ENCODE measurements at places on chromosomes 7 and 10. TPM values are rescaled to one million over a fixed set of nuclear protein-coding genes. Genes with fewer than 3 reads are reported as not detected.

DNA sequence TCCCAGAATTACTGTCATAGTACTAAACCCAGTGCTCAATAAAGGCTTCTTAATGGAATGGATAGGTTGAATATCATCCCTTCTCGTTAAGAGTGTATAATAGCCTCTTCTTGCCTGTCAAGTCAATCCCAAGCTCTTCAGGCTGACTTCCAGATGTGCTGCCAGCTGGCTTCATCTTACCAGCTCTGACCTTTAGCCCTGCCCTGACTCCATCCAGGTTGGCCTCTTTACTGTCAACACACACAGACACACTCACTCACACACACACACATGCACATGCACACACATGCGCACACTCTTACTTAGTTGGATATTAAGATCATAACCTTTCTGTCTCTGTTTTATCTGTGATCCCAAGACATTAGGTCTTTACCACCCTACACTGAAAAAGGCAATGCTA, 49.1 kb downstream of the ASB4 start:
- no peak for DNase-seq

GRCh38 chr7:34806831-34807230, 148.8 kb downstream of the NPSR1 start:
- DNase-seq, result peak; percentile 7

DNA sequence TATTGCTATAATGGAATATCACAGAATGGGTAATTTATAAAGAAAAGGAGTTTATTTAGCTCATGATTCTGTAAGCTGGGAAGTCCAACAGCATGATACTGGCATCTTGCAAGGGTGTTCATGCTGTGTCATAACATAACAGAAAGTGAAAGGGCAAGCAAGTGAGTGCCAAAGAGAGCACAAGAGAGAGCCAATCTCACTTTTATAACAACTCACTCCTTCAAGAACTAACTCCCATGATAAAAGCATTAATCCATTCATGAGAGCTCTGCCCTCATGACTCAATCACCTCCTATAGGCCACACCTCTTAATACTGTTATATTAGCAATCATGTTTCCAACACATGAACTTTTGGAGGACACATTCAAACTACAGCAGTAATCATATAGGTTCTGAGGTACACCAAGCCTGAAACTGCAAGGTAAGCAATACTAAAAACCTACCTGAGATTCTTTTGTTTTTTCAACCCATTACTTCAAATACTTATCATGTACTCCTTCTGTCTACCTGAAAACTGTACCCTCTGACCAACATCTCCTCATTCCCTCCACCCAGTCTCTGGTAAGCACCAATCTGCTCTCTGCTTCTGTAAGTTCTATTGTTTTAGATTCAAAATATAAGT, 219.7 kb downstream of the MTERF1 start:
- DNase-seq, result no peak

DNA sequence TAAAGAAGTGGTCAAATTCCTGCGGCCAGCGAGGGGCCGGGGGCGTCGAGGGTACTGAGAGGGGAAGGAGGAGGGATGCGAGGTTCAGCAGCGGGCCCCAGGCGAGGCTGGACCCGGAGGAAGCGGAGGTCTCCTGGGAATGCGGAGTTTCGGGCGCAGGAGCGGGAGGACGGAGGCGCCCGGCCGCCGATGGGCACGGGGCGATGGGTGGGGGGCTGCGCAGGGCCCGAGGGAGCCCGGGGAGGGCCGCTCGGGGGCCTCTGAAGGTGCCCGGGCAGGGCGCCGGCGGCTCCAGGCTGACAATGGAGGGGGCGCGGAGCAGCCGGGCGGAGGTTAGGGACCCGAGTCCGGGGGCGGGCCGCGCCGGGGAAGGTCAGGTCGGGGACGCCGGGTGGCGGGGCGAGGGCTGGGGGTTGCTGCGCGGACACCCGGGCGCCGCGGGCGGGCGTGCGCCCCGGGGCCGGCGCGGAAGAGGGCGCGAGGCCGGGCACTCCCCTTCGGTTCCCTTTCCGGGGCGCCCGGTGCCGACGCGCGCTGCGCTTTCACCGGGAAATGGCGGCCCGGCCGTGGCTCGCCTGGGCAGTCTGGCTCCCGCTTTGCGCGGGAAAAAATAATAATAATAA, 683 bp downstream of the MACROH2A2 start:
- DNase-seq, result peak; percentile 13

DNA sequence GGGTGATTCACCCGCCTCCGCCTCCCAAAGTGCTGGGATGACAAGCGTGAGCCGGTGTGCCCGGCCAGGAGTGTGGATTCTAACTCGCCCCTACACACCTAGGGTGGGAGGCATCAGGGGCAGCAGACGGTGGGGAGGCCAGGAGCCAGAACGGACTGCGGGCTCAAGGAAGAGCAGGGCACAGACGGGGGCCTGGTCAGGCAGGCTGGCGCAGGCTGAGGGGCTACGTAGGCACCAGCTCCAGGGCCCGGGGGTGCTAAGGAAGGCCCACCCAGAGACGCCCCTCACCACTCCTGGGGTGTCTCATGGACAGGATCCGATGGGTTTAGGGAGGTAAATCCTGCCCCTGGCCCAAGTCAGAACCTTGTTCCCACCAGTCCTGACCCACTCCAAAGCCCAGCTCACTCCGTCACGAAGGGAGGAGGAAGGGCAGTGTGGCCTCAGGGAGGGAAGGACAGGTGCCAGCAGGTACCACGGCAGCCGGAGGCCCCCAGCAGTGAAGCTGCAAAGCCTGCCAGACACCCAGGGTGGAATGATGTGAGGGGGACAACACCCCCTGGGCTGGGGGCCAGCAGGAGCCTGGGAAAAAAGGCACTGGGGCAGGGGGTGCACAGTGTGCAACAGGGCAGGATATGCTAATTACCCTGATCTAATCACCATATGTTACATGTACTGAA, 251.4 kb downstream of the MAD1L1 start:
- no peak for DNase-seq

DNA sequence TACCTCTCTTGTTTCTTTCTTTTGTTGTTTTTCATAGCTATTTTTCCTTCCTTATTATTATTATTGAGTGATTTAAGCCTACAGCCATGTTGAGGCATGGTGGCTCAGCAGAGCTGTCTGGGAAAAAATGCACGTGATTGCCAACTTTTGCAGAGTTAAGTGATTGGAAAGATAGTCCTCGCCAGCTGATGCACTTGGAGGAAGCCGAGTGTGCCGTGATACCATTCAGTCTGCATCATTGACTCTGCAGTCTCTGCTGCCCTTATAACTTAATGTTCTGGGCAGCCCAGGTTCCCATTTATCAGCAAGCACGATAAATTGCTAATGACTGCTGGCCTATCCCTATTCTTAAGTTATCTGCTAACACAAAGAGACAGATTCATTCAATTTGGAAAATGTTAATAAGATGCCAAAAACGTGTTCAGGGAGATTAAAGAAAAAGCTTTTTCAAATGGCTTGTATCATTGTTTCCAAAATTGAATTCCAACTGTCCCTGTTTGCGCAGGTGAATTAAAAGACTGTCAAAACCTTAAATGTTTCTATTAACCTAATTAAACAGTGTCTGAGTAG, 232.9 kb upstream of the NPY start:
- DNase-seq, result no peak

- DNase-seq, result no peak
Measured at GRCh38 chr7:140016540-140016939, 46.2 kb downstream of the PARP12 start.

GRCh38 chr10:43259213-43259991, 7.5 kb downstream of the RASGEF1A start:
- no peak for DNase-seq

- DNase-seq, result no peak
Measured at GRCh38 chr7:37432281-37432920, 16.3 kb downstream of the ELMO1 start.

GRCh38 chr7:159112136-159113011, 32.3 kb downstream of the VIPR2 start:
- DNase-seq, result no peak

DNA sequence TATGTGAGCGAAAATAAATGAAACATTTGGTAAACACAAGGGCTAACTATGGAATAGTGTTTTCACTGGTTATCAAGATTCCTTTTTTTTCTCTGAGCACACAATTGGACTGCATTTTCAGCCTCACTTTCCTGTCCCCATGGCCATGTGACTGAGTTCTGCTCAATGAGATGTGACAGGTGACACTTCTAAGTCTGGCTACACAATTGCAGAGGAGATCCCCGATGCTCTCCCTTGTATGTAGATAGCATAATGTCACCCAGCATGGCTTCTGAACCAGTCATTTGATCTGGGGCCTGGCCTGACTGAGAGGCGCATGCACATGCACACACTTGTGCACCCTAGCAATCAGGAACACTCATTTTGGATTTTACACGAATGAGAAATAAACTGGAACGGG, 581.8 kb downstream of the GRID1 start:
- no peak for DNase-seq

DNA sequence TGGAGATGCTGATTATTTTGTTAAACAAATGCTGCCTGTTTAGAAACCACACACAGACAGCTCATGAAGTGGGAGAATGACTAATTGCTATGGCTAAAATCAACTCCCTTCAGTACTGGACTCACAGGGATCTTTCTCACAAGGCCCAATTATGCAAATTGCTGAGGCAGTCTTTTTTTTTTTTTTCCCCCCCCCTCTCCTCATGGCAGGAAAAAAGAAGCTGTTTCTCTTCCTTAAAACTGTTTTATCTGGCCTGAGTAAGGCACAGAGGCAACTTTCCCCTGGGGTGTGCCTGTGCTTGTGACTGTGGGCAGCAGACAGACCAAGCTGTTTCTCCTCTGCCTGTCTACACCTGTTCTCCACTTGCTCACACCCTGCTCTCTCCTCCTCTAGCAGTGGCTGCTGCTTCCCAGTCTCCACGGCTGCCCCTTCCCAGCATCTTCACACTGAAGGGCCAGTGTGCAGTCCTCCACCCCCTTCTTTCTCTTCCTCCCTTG, 65.4 kb upstream of the STEAP1B start:
- peak; percentile 40 for DNase-seq

- no peak for DNase-seq
Measured at GRCh38 chr10:116099023-116099420, 174.0 kb downstream of the GFRA1 start.

DNA sequence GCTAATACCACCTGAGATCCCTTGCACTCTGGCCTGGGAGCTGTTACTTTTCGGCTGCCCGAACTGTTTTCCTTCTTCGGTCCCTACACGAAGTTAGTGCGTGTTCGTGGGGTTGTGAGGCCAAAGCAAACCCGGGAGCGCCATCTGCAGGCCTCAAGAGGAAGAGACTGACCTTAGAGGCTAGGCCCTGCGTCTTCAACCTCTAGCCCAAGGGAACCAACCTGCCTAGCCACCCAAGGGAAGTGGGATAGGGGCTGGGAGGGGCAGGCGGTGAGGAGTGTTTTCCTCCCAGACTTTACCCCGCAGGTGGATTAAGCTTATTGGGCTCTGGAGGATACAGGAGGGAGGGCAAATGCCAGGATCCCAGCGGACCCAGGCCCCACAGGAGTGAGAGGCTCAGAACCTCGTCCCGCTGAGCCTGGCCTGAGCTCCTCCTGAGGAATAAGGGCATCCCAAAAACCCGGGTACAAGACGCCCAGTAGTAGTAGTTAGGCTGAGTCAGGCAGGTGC, 1.7 kb upstream of the PAX2 start:
- DNase-seq, result peak; percentile 14

DNA sequence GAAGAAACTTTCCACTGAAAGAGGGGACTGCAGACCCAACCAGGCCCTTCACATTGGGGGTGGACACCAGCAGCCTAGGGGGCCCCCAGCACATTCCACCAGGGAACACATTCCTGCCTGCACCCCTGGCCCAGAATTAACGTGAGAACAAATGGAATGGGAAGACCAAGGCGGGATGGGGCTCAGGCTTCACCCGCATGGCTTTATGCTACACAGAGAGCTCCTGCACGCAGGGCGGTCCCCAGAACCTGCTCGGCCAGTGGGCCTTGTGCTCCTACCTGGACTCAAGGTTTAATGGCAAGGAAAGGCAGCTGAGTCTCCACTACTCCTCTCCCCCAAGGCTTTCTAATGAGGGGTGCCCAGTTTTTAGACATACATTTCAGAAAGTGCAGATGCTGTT, 146.3 kb upstream of the GPR26 start:
- no peak for DNase-seq

GRCh38 chr10:101611096-101611905, 23.2 kb downstream of the DPCD start:
- no peak for DNase-seq

DNA sequence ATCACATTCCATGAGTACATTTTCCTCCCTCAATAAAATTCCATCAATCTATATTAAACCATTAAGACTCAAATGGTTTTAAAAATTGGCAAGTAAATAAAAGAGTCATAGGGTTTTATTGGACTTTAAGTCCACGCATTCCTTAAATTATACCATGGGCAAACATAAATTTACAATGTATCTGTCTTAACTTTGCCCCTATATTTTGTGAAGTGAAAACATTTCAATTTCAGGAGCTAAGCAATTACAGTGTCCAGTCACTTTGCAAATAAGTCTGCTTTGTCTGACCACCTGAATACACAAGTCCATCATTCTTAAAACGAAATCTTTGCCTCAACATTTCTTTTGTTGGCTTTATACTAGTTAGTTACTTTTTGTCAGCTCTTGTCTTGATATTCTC, 197.5 kb upstream of the SEMA3D start:
- no peak for DNase-seq

- DNase-seq, result no peak
Measured at GRCh38 chr10:126551202-126551601, 119.3 kb downstream of the C10orf90 start.

DNA sequence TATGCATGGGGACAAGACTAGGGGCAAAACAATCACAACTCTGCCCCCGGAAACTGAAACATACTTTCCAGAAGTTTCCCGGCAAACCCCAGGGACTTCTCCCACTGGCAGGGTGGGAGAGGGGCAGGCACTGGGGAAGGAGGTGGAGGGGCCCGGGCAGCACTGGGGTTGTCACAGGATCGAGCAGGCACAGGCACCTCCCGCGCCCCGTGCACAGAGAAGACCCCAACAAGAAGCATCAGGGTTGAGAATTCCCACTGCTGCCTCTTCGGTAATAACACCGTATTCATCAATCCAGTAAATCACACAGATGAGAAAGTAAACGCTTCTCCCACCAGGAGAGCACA, 490.5 kb downstream of the PTPRN2 start:
- DNase-seq, result no peak

DNA sequence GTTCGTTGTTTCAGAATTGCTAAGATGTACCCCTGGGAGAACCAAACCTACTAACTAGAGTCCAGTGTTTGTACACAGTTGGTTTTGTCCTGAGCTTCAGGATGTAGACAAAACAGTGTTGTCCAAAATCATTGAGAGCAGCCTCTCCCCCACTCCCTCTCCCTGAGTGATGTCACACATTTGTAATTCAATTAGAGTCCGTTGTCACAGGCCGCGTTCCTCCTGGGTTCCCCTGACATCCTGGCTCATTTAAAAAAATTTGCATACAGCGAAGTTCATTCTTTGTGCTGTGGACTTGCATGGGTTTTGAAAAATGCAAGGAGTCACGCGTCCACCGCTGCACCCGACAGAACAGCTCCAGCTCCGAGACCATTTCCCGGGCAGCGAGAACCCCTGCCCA, 10.3 kb downstream of the GRIFIN start:
- DNase-seq, result no peak

IL6 gene
- not detected for polyA plus RNA-seq

GPR15LG gene
- not detected for polyA plus RNA-seq

MDFIC gene
- polyA plus RNA-seq, result 33.1 TPM

CDH23 gene
- 3.1 TPM for polyA plus RNA-seq

NFE2L3 gene
- polyA plus RNA-seq, result 4.8 TPM

AKR1C8 gene
- polyA plus RNA-seq, result not detected

Data from muscle of back (tissue), 13 donors.